ENCODE measurements at places on chromosomes 1 and 21.

- no peak for DNase-seq
Measured at GRCh38 chr1:200980452-200980772, 43.1 kb downstream of the KIF21B start.

- DNase-seq, result no peak
Measured at GRCh38 chr1:103945774-103946173, 196.1 kb downstream of the AMY1C start.

DNA sequence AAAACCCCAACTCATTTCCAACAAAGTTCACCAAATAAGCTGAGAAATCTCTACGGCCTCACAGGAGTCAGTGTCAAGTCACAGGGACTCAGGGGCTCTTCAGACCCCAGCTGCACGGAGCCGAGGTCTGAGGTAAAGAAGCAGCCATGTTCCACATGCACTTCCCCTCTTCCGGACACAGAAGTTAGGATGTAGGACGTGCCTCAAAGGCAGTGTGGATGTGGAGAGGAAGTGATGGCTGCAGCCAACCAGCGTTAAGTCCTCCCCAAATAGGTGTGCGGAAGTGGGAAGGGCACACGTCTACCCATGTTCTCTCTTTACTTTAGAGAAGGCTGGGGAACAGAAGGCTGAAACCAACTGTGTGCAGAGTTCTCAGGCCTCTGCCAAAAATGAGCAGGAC lies 14.6 kb upstream of the NCF2 start:
- DNase-seq, result no peak

DNA sequence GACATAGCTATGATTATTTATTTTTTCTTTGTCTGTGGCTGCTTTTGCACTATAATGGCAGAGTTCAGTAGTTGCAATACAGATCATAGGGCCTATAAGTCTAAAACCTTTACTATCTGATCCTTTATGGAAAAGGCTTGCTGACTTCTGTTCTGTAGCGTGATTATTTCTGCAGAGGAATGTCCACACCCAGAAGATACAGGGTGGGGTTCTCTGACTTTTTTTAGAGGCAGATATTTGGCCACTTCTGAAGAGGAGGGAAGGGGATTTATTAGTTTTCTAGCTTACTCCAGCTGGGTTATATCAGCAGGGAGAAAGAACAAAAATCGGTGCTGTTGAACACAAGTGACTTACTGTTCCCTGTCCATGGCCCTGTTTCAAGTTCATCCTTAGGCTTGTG lies 97.6 kb downstream of the RPE65 start:
- no peak for DNase-seq

- no peak for DNase-seq
Measured at GRCh38 chr1:227321035-227321434, 2.7 kb upstream of the CDC42BPA start.

- peak; percentile 83 for DNase-seq
Measured at GRCh38 chr1:234848972-234849649, 239.1 kb upstream of the IRF2BP2 start.

- no peak for DNase-seq
Measured at GRCh38 chr1:40783001-40783905, at the start of gene KCNQ4. Gene KCNQ4, plus strand, starts transcription at chr1:40783787. Its CDS starts 307 bp downstream, at chr1:40784094.

DNA sequence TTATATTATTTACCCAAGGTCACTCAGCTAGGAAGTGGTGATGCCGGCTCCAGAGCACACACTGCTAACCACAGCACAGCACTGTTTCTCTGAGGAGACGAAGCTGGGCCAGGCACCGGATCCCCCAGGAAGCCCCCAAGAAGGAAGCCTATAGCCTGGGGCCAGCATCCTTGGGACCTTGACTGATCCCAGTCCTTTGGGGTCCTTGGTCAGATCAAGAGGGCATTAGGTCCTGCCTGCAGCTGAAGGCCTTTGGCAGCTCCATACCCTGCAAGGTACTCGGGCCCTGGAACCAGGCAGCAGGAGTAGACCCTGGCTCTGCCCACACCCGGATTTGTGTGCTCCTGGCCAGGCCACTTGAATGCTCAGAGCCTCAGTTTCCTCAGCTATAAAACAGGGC lies 128.0 kb downstream of the LACTBL1 start:
- DNase-seq, result no peak

GRCh38 chr21:32035617-32036016 lies 162.8 kb downstream of the HUNK start:
- no peak for DNase-seq

- no peak for DNase-seq
Measured at GRCh38 chr1:209721323-209721722, 16.7 kb downstream of the HSD11B1 start.

DNA sequence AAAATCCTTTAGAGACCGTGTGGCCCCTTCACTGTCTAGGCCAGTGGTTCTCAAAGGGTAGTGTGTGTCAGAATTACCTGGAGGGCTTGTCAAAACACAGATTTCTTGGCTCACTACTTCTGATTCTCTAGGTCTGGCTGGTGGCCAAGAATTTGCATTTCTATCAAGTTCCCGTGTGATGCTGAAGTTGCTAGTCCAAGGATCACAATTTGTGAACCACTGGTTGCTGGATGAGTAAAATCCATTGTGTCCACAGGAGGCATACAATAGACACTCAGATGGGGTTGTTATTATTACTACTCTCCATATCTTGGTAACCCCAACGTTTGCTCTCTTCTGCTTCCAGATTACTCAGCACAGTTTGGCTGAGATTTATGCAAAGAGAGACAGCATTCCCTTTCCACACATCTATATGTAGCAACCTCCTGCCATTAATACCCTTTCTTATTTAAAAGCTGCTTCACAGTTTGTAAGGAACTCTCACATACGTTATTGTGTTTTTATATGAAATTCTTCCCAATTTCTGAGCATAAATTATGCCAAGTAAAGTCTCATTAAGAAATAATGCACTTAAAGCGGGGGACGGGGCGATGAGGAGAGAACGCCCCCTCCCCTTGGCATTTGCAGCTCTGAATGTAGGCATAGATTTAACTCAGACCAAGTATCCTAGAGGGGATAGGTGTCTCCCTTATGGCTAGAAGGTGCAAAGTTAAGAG lies 720 bp upstream of the TMCC2 start:
- DNase-seq, result no peak

DNA sequence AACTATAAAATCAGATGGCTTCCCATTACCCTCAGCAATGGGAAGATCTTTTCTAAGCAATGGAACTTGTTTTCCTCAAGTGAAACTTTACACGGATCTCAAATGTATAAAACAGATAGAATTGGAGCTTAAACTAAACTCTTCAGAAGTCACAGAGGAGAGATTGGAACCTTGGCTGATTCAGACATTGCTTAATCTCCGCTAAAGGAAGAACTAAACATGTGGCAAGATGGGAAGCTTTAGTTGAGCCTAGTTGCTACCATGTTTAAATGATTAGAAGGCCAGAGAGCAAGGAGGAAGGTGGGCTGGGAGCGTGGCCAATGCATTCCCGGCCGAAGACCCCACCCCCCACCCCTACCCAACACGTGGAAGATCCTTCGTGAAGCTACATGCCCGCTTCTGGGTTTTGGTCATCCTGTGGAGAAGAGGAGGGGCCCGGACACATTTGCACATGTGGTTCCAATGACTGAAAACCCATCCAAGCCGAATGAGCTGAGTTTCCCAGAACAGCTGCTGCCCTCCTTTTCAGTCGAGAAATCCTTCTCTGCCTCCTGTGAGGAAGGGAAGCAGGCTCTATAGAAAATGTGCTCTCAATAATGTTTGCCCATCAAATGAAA lies 164.3 kb downstream of the MIS18A start:
- no peak for DNase-seq

GRCh38 chr1:162008799-162009198 lies 14.9 kb downstream of the OLFML2B start:
- no peak for DNase-seq

DNA sequence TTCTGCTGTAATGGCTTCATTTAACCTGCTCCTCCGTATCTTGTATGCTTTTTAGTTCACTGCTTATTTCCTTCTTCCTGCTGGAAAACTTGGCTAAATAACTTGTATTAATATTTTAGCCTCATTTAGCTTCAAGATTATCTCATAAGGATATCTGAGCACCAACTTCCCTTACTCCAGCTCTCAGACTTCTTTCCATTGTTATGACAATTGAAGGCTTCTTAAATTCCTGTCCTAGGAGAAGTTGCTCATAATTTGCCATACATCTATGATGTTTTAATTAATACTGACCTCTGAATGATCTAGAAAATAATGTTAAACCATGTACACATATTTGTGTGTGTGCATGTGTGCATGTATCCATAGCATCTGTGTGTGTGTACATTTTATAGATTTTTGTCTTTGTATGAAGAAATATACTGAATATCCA lies 1524.4 kb upstream of the TPTE start:
- DNase-seq, result no peak

- DNase-seq, result no peak
Measured at GRCh38 chr1:90831910-90832309, 114.8 kb upstream of the BARHL2 start.

DNA sequence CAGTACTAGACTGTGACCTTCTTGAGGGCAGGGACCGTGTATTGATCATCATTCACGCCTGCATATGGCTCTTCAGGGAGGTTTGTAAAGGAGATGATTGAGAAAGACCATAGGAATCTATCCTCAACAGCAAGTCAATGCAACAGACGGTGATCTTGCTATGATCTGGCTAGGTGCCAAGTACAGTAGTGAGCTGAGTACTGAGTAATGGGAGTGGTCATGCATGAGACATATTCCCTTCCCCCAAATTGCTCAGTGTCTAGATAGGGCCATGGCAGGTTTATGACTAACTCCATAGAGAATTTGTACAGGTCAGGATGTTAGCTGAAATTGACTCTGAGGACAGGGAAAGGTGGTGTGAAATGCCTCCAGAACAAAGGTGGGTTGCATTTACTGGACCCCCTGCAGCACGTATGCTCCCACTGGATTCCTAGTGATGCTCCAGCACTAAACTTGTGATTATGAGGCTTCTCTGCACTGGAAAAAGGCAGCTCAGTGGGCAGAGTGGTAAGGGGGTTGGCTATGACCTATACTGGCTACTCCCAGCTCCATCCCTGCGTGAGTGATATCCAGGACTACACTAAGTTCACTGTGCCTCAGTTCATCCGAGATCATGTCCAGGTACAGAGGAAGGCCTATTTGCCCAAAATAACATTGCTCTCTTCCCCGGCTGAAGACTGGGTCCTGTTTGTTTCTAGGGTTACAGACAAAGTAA lies 37.2 kb downstream of the KCNJ6 start:
- DNase-seq, result peak; percentile 93

DNA sequence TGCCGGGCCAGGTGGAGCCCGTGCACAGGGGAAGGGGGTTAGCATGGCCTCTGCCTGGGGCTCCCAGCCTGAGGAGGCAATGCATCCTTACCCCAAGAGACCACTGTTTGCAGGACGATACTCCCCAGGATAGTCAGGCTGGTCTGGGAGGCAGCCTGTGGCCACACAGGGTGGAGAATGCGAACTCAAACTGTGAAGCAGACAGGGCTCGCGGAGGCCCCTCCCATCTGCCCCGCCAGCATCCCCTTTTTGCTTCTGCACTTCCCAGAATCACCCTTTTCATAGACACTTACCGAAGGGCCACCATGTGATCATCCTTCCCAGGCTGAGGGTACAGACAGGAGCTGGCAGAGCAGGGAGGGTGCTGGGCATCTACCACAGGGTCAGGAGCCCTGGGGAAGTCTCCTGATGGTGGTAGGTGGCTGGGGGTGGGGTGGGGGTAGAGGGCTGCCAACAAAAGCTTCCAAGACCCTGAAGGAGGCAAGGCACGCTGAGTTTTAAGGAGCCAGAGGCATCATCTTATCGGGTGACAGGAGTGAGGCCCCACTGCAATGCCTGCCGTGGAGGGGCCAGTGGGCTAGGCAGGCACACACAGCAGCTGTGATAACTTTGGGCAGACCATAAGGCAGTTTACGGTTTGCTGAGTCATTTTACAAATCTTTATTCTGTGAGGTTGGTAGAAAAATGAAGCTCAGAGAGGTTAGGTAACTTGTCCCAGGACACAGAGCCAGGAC lies 31.3 kb upstream of the BTG2 start:
- no peak for DNase-seq

DNA sequence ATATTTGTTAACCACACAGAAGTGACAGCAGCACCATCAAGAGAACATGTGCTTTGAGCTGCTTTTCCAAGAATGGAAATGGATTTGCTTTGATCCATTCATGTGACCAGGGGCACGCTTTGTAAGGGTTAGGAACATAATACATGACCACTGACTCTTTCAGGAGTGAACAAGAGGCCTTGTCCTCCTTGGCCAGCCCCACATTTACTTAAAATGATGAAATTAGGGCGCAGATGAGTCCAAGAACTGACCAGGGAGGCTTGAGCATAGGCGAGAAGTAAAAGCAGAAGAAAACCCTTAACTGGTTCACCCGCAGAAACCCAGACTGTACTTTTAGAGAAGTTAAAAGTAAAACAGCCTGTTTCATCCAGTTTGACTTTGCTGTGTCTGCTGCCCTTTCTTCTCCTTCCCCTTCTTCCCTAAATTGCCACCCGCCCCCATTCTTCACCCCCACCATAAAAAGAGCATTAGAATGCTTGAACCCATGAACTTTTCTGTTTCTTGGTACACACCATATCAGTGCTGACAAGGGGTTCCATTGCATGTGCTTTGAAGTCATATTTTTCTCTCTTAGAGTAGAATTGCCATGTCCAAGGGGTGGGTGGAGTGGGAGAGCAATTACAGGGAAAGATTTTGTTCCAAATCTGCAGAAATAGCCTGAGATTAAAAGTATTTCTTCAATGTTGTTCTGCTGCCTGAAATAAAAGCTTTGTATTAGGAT lies 2.6 kb upstream of the GLUL start:
- DNase-seq, result no peak

DNA sequence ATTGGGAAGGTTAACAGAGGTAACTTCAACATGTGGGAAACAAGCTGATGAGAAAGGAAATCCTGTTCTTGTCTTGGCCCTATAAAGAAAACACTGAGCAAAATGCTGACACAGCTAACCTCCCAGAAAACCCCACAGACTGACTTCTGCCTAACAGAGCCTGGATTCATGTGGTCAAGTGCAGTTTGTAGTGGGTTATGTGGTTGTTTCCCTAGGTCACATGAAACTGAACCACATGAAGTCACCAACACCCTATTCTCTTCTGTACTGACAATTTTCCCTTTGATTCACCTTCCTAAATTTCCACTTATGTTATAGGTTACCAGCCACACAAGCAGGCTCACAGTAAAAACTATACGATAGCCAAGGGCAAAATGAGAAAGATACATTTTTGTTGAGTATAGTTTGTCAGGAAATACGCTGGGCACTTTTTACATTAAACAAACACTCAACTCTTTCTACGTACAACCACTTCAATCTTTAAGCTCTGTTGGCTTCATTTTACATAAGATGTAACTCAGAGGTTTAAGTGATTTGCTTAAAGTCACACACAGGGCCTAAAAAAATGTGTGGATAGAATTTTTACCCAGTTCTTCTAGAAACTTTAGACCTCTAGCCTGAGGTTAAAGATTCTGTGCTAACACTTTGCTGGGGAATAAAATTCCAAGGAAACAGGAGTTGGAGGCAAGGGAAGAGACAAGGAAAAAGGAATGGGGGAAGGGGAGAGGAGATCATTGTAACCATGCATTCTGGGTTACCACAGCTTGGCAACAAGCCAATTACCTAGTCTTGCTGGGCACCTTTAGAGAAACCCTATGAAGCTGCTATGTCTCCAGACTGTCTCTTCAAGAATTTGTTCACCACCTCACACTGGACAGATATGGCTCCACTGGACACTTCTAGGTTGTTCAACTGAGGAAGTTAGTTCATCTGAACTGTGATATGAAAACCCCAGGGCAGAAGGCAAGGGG lies 601.6 kb upstream of the USP24 start:
- DNase-seq, result peak; percentile 21

Measured in kidney epithelial cell (primary cell).